ENCODE measurements at places on chromosomes 7 and 10. TPM values are rescaled to one million over a fixed set of nuclear protein-coding genes. Genes with fewer than 3 reads are reported as not detected.
A peak's percentile ranks its signal among the peaks of the same experiment; 100 is the strongest.

Gene CCDC172
- total RNA-seq = not detected

Gene CUZD1
- 0.11 TPM for total RNA-seq

Gene CPVL
- not detected for total RNA-seq

Gene BEND7
- total RNA-seq = 5.8 TPM

Gene ABCC2
- total RNA-seq = under 0.01 TPM

GRCh38 chr7:107613948-107614347 lies 33.9 kb downstream of the BCAP29 start:
- DNase-seq = peak; percentile 55

Gene GIMAP6
- total RNA-seq = not detected

DNA sequence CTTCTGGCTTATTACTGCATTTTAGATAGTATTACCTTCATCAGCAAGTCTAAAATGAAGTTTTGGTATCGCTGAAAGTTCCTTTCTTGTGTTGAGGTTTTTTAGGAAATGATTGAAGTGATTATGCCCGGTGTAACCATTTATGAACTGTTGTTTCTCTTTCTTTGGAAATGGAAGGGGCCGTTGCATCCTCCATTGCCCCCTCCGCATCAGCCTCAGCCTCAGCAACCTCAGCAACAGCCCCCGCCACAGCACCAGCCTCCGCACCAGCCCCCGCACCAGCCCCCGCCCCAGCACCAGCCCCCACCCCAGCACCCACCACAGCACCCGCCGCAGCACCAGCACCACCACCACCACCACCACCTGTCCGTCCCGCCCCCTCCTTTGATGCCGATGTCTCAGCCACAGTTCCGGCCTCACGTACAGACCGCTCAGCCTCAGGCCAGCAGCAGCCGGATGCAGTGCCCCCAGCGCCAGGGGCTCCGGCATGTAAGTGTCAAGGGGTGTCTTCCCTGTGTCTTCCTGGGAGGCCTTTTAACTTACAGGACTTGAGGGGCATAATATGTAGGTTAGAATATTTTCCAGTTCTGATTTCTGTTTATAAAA lies 72.6 kb downstream of the SHH start:
- DNase-seq = no peak

Gene LRMDA
- 0.13 TPM for total RNA-seq

Gene SLC26A3
- not detected for total RNA-seq

Gene DNAH11
- total RNA-seq = 0.51 TPM

GRCh38 chr7:133294234-133294633 lies 41.4 kb downstream of the EXOC4 start:
- DNase-seq = no peak

- no peak for DNase-seq
Measured at GRCh38 chr7:132381742-132382472, 194.4 kb downstream of the PLXNA4 start.

DNA sequence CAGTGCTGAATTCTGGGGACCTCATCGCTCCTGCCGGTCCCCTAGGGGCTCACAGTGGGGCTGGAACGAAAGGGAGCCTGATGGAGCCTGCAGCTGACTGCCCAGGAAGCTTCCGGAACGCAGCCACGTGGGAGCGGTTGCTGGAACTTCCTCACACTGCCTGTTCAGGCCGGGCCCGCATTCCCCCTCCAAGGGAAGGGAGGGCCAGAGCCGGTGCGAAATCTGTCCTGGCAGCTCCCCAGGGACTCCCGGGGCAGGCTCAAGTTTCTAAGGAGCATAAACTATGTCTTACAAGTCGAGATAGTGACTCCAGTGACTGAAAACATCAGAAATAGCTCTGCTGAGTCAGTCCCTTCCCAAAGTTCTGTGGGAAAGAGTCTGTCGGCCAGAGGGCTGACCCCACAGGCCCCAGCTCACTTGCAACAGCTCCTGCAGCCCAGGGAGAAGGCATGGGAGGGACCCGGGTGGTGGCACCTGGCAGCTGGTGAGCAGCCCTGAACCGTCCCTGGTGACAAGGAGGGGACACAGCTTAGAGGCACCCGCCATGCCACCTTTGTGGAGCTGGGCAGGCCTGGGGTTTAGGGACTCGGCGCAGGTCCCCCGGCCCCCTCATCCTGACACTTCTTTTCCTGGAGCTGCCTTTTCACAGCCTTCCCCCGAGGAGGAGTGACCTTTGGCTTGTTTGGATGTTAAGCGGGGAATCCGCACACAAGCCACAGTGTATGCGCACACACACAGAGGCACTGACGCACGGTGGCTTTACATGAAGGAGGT lies 47.6 kb downstream of the PDGFA start:
- peak; percentile 88 for DNase-seq

All from GM23248 (cell line).